Stimulated activated CD4-positive, alpha-beta T cell treated with anti-CD3 and anti-CD28 coated beads, Interleukin-15, amount 100 ng/mL, for 1 hour (primary cell): ENCODE measurements at places on chromosomes 4 and X.

DNA sequence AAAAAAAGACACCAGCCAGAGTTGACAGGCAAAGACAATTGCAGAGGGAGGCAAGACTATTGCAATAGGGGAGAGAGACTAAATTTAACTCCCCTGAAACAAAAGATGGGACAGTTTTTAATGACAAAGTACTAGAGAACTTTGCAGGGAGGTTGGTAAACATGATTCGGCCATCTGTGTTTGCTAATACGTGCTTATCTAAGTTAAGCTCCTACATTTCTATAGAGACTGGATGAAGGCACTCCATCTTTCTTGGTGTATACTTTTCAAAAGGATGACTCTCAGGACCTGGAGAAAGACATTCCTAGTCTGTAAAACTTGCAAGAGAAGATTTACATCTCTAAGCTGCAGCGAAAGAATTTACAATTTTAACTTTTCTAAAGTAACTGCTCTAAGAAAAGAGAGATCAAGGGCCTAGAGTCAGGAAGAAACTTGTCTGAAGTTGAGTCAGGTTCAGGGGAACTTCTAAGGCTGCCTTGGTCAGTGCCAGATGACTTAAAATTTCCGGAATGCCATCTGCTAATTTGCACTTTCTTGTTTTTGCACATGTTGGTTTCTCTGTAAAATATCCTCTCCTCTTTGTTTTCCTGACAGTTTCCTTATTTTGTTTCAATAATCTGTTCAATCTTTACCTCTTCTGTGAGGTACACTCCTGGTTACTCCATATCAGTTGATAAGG lies 10.6 kb downstream of the ADAM29 start:
- DNase-seq, result no peak

- DNase-seq, result no peak
These were observed 2.7 kb upstream of the SMIM20 start for GRCh38 chr4:25911356-25911755.

GRCh38 chr4:11704186-11704830 lies 275.6 kb upstream of the HS3ST1 start:
- DNase-seq, result no peak

DNA sequence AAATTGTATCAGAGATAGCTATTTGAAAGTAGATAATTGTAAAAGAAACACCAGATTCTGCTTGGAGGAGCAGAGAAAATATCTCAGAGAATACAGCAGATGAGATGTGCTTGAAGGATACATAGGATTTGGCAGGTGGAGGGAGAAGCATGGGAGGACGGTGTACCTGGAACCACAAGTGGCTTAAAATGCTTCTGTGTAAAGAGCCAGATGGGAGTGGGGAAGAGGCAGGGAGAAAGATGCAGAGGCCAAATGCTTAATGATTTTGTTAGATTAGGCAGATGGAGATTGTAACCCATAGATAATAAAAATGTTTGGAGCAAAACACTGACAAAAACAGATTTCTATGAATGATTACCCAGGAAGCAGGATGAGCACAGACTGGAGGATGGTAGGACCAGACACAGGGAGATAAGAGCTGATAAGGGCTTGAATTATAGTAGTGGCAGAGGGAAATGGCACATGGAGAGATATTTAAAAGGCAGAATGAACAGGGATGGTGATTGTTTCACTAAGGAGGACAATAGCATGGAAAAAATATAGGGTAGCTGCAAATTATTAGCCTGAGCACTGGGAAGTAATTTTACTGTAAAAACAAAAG lies 145.7 kb upstream of the TBC1D9 start:
- DNase-seq, result no peak

DNA sequence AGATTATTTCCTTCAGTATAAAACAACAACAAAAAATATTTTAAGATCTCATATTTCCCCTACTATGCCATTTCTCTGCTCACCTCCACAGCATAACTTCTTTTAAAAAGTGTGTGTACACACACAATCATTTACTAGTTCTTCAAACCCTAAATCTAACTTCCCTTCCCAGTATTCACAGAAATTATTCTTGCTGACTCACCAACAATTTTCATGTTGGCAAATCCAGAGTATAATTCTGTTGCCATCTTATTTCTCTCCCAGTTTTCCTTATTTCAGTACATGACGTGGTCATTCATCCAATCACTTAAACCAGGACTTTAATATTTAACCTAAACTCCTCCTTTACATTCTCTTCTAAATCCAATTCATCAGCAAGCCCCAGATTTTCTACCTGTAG lies 11.4 kb upstream of the RAP1GDS1 start:
- DNase-seq, result no peak

GRCh38 chr4:98555798-98556445 lies 102.5 kb downstream of the TSPAN5 start:
- DNase-seq, result no peak

DNA sequence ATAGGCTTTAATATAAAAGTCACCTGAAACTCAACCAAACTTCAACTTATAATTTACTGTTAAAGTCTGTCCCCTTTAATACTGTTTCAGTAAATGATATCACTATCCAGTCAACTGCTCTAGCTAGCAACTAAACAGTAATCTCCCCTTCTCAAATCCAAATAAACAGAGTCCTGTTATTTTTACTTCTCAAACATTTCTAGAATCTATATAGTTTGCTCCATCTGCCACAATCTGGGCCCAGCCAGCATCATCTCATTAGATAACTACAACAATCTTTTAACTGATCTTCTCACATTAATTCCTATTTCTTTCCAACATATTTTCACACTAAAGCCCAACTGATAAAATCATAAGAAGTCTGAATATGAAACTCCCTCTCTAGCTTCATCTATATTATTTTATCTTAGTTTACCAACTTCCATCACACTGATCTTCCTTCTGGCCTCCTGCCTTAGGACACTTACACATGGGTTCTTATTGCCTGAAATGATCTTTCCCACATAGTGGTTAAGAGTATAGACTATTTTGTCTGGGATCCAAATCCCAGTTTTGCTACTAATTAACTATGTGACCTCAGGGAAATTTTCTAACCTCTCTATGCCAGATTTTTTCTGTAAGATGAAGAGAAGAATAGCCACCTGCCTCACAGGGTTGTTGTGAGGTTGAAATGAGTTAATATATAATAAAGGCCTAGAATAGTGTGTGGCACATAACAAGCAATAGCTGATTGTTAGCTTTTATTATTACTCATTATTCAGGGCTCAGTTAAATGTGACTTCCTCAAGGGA lies 18.6 kb downstream of the TBCK start:
- no peak for DNase-seq

- no peak for DNase-seq
These were observed 9.5 kb upstream of the CXCL8 start for GRCh38 chr4:73730867-73731266.
